ENCODE measurements at places on chromosomes 11 and 22.

DNA sequence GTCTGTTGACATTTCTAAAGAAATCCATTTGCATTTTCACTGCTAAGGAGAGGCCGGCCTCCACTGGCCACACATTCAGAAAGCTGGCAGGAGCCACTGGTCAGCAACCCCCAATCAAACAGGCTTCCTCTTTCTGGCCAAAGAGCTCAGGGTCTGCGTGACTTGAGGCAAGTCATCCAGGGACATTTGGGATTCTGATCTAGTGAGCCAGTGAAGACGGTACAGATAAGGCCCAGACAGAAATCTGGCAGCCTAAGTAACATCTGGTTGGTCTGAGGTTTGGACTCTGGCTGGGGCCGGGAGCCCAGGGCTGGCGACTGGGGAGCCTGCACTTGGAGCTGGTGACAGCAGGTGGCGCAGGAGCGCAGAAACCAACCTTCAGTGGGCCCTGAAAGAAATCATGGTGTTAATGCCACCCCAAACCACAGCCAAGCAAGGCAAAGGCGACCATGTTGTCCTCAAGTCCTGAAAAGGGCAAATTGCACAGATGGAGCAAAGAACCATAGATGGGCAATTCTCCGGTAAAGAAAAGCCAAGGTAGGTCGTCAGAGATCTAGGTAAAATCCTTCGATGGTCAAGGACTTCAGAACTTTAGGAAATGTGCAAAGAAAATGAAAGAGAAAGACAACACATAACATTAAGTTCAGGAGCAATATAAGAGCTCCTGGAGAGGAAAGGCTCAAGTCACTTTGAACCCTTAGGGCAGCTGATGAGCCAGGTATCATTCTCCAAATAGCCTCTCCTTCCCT is 99.4 kb upstream of the BLID start:
- no peak for DNase-seq

GRCh38 chr11:9905960-9906791 is 242.3 kb downstream of the SWAP70 start:
- DNase-seq, result no peak

DNA sequence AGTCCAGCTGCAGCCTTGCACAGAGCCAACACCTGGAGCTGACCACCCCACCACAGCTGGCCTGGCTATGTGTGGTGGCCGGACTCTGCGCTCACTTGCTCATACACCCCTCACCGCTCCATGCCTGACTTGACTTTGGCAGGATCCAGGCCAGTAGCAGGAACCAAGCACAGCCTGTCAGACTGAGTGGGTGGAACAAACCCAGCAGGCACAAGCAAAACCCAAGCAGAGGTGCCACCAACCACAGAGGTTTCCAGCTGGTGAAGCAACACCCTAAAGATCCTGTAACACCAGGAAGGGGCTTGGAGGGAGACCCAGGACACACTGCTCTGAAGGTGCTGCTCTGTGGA is 44.9 kb upstream of the WNT11 start:
- no peak for DNase-seq

- DNase-seq, result no peak
Observed at GRCh38 chr11:67347964-67348749, 5.2 kb downstream of the POLD4 start.

- no peak for DNase-seq
Observed at GRCh38 chr11:8055091-8055835, 25.7 kb upstream of the TUB start.

DNA sequence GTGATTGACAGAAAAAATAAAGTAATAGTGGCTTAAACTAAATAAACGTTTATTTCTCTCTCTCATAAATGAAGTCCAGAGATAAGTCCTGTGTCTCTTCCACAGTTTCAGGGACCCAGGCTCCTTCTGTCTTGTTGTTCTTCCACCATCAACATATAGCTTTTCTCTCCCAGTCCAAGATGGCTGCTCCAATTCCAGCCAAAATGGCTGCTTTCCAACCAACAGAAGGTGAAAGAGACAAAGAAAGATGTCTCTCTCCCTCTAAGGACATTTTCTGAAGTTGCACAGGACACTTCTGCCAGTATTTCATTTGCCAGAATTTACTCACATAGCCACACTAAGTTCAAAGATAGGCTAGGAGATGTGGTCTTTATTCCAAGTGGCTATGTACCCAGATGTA is 9.4 kb upstream of the PLEKHB1 start:
- no peak for DNase-seq

GRCh38 chr11:35588627-35589026 is 29.6 kb upstream of the FJX1 start:
- no peak for DNase-seq

DNA sequence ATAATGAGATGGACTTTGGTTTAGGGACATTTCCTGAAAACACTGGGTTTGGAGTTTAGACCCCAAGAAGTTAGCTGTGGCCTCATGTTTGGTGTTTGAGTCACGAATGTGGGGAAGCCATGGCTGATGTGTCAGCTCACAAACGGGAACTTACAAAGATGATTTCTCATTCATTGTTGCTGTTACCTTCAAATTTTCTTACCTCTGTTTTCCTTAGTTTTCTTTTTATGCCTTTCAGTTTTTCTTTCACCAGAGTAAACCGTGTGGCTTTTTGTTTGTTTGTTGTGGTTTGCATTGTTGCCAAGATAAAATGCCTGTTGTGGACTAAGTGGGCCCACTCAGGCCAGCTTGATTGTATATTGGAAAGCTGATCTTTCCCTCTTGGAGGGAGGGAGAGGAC is 89.1 kb downstream of the SWAP70 start:
- no peak for DNase-seq

DNA sequence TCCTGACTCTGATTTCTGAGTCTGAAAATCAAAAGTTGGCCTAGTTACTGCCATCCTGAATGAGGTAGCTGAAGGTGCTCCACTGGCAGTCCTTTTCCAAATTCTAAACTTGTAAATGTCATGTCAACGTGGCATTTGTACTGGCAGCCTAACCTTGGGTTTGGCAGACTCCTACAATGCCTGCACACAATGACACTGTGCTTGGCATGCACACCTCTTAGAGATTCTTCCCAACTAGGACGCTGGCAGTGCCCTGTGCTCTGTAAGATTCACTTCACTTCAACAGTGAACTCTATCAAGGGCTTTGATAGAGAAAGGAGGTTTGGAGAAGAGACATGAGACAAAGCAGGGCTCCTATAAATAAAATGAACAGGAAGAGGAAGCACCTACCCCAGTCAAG is 21.9 kb upstream of the PPP2R1B start:
- DNase-seq, result no peak

- DNase-seq, result no peak
Observed at GRCh38 chr11:84558085-84558905, 1068.8 kb downstream of the DLG2 start.
